ENCODE measurements at places on chromosomes 7 and 10.

GRCh38 chr10:42864575-42864974 lies 82.0 kb downstream of the BMS1 start:
- no peak for DNase-seq

DNA sequence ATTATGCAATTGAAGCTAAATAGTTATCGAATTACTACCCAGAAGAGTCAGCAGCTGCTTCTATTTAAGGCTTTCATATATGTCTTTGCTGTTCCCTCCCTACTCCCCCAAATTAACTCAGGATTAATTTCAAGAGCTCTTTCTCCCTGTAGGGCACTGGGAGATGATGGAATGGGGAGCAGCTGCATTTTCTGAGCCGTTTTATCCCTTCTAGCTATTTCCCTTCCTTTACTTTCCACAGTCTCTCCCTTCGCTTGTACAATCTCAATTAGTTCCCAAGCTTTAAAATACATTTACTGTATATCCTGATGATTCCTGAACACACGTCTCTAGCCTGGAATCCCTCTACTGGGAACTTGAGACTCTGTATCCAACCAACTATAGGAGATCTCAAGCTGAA lies 19.8 kb upstream of the TSPAN12 start:
- no peak for DNase-seq

GRCh38 chr10:89589101-89589720 lies 53.8 kb upstream of the SLC16A12 start:
- DNase-seq: no peak

GRCh38 chr7:69808391-69808790 lies 210.1 kb downstream of the AUTS2 start:
- no peak for DNase-seq

- no peak for DNase-seq
Observed at GRCh38 chr7:29131678-29132077, 14.7 kb downstream of the CPVL start.

Measured in uterus (tissue), 4 donors.